ENCODE measurements at places on chromosomes 3 and 15.

GRCh38 chr3:133573054-133573628 is 345 bp upstream of the CDV3 start:
- DNase-seq = peak; percentile 100

- no peak for DNase-seq
Measured at GRCh38 chr15:92429378-92430068, 35.8 kb downstream of the ST8SIA2 start.

GRCh38 chr3:14274612-14274936 is 96.0 kb downstream of the LSM3 start:
- DNase-seq = no peak

DNA sequence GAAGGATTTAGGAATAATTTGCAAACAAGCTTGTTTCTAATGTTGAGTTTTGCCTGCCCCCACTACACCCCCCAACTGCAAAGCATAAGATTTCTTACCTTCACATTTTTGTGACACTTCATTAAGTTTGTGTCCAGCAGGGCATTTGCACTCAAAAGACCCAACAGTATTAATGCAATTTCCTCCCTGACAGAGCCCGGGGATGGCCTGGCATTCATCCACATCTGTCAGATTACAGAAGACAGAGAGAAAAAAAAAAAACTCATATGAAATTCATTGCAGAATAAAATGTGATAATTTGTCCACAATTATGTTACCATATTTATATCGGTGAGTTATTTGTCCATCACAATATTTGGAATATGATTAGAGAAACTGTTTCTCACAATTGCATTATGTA is 111.5 kb downstream of the FBN1 start:
- no peak for DNase-seq

DNA sequence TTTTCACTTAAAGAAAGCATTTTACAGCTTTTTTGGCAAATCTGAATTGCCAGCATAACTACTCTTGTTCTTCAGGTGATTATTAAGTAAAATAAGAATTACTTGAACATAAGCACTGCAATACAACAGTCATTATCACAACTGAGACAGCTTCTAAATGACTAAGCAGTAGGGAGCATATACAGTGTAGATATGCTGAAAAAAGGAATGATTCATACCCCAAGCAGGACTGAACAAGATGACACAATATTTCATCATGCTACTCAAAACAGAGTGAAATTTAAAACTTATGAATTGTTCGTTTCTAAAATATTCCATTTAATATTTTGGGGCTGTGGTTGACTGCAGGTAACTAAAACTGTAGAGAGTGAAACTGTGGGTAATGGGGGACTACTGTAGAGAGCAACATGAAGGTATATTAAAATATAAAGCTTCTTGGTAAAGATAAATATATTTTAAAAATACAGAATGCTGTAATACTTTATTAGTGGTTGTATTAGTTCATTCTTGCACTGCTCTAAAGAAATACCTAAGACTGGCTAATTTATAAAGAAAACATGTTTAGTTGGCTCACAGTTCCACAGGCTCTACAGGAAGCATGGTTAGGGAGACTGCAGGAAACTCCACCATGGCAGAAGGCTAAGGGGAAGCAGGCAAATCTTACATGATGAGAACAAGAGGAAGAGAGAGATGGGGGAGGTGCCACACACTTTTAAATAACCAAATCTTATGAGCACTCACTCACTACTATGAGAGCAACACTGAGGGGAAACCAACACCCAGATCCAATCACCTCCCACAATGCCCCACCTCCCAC is 84.8 kb downstream of the DCLK3 start:
- no peak for DNase-seq

GRCh38 chr3:99843590-99844258 is 26.1 kb downstream of the CMSS1 start:
- no peak for DNase-seq

DNA sequence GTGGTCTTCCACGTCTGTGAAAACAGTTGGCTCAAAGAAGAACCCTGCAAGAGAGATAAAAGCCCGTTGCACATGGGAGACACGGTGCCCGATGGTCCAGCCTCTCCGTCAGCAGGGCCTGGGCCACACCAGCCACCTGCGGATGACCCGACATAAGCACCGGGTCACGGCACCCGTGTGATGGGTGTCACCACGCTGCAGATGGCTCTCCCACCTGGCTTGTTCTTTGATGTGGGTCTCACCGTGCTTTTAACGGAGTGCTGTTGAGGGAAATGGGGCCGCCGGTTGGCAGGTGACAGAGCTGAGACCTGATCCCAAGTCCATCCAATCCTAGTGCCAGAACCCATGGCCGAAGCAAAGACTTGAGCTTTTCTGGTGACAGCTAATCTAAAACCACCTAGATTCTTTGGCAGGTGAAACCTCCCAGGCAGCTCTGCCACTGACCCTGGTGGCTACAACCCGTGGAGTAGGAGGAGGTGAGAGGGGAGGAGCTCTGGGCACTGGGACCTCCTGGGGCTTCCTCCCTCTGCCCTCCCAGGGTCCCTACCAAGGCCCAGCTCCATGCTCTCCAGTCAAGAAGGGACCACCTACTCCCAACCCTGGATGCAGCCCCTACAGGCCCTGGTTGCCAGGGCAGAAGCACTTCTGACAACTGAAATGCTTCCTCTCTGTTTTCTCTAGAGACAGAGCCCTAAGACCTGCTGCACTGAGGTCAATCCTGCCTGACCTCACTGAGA is 23.4 kb upstream of the SLC41A3 start:
- no peak for DNase-seq

DNA sequence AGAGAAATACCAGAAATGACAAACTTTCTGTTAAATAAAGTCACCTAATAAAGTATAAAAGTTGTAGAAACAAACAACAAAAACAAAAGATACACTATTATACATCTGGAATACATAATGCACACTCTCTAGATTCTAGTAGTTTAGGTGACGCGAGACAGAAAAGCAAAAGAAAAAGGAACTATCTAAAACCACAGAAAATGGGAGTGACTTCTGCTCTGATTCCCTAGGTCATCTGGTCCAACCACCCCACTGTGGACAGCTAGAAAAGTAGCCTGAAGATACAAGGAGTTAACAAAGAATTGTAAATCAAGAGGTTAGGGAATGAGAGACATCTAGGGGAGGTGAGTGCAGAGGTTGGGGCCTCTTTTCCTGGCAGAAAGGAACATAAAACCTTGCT is 39.1 kb downstream of the DHX36 start:
- no peak for DNase-seq

DNA sequence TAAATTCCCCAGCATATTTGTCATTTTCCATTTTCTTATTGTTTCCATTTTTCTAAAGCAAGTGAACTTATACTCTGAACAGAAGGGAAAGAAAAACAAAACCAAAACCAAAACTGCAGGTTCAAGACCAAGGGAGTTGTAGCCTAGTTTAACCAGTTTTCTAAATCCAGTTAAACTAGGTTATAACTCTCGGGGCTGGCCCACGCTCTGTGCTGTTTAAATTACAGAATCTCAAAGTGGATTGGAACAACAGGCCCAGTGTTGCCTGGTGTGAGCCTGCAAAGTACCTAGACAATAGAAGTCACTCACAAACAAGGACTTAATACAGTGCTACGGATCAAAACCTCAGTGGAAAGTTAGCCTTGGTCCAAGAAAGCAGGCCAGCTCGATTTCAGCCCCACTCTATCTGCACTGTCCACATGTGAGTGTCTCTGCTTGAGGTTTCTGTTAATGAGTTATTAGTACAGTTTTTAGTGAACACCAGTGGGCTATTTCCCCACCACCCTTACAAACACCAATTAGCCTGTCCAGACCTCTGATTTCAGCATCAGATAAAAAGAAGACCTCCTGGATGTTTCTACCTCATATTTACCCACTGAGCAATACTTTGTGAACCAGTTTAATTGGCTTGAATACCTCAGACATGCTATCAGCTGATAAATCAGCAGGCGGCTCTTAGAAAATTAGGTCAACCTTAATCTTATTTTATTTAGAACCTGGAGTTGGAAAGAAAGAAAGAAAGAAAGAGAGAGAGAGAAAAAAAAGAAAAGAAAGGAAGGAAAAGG is 93.8 kb upstream of the PDZRN3 start:
- no peak for DNase-seq

- no peak for DNase-seq
Measured at GRCh38 chr3:71138410-71138809, 445.1 kb downstream of the FOXP1 start.

DNA sequence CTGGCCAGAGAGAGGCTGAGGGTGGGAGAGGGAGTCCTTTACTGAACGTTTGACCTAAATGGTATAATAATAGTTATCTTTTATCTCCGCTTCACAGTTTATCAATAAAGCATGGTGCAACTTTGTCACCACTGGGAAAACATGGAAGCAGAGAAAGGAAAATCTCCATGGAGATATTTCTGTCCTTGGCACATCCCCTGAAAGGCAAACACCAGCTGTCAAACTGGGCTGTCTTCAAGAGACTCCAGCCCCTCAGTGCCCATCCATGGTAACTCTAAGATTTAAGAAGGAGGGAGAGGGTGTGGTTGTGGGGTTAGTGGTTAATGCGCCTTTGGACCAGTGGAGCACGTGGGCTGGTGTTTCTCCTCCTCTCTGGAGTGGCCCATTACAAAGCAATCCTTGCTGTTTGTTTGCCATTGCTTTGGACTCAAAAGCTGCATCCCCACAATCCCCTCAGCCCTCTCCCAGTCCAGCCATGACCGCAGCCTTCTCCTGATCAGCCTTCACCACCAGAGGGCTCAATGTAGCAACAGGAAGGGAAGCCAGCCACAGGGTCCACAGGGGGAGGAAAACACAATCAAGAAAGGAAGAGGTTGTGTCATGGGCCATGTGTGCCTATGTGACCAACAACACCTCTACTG is 38.2 kb upstream of the FAM174B start:
- DNase-seq = no peak

DNA sequence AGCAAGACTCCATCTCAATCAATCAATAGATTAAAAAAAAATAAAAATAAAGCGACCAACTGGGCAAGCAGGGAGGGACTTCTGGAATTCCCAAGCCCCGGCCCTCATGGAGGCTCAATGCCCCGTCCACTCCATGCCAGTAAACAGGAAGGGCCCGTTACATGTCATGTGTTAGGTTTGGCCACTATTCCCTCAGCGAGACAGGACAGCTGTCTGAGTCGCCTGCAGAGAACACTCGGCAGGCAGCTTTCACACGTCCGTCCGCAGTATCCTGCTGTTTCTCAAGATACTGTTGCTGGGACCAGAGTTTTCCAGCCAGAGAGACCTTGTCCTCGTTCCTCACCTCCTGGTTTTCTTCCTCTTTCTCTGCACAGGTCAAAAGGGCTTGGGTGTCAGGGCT is 18.0 kb downstream of the TMEM44 start:
- DNase-seq = no peak

GRCh38 chr3:42267878-42268277 is 1.9 kb upstream of the CCK start:
- DNase-seq = no peak

- DNase-seq = no peak
Measured at GRCh38 chr3:181344331-181344730, 354.8 kb upstream of the DNAJC19 start.

DNA sequence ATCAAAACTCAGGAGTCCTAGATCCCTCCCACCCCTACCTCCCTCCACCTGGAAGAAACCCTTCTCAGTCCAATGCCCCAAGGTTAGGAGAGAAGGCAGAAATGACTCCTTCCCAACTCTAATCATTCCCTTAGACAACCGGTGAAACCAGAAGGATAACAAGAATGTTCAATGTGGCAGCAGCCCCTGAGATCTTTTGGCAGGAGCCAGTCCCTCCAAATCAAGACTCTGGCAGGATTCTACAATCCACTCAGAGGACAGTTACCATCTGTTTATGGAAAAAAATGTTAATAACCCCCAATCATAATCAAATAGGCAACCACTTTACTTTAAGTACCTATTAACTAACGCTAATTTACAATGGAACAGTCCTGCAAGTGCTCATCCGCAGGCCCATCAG is 136.5 kb downstream of the NTRK3 start:
- DNase-seq = no peak

GRCh38 chr15:36658898-36659639 is 79.6 kb downstream of the CDIN1 start:
- no peak for DNase-seq

DNA sequence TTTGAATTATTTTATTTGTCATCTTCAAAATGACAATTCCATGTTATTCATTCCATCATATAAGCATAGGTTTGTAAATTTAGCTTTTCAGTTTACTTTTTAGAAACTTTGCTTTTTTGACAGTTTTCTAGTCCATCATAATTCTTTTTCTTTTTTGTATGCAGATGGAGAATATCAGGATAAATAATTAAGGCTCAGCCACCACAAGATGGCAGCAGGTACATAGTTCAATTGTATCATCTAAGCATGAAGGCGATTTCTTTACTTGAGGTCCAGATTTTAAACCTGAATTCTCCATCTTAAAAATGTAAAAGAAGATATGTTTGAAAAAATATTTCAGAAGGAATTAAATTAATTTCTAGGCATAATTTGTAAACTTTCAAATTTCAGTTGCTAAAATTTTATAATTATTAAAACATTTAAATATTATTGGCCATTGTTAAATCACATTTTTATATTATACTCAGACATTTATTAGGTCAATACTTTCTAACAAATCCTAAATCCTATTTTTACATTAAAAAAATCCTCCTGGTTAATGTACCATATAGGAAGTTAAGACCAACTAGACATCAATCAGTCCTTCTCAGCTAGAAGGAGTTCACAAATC is 15.1 kb downstream of the PLSCR5 start:
- no peak for DNase-seq

GRCh38 chr3:122052968-122053367 is 2.2 kb upstream of the CD86 start:
- DNase-seq = no peak

GRCh38 chr3:27718459-27718858 is 3.7 kb downstream of the EOMES start:
- no peak for DNase-seq

DNA sequence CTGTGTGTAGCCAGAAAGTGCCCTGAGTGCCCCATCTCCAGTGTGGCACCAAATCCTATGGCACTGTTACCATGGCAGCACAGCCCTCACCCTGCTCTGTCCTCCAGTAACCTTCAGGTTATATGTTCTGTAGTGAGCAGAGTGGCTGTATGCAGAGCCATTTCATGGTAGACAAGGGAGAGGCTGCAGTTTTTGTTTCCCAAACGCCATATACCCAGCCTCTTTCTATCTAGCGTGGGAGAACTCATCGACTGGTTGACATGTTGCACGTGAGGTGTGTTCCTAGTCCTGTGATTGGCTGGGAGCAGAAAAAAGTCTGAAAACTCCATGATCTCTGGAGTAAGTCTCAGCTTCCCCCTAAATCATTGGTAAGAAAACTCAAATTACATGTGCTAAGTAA is 2.0 kb downstream of the SIDT1 start:
- peak; percentile 35 for DNase-seq

- DNase-seq = no peak
Measured at GRCh38 chr3:161139686-161140085, 34.5 kb upstream of the B3GALNT1 start.

DNA sequence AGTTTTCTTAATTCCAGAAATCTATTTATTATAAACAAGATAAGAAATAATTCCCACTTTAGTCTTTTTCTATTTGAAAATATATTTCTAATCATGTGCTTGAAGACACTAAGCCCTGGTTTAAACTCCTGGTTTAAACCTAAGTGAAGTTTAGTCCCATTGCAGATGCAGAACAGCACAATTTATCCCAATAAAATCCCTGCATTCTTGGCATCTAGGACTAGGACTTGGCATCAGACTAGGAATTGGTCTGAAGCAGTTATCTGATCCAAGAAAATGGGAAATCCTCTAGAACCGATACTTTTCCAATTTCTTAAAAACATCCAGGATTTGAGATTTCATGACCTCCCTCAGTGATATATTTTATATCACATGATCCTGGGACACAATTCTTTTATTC is 168.8 kb upstream of the VEPH1 start:
- DNase-seq = no peak

Data from central memory CD4-positive, alpha-beta T cell (primary cell).